ENCODE measurements at places on chromosomes 2 and 18.

DNA sequence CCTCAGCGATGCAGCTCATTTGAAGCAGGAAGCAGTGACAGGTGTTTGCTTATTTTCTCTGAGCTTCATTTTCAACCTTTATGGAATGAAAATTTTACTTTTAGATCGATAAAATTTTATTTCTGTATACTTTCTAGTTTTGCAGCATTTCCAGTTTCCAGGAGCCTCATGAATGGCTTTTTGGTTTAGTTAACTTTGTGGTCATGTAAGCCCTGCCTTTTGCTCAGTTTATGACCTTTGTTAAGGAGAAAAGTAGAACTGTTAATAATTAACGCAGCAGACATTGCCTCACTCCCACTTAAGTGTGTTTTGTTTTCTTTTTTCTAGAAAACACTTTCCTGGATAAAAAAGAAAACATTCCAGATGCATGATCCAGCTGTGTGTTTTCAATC lies 4.4 kb upstream of the FARP2 start:
- DNase-seq = no peak

DNA sequence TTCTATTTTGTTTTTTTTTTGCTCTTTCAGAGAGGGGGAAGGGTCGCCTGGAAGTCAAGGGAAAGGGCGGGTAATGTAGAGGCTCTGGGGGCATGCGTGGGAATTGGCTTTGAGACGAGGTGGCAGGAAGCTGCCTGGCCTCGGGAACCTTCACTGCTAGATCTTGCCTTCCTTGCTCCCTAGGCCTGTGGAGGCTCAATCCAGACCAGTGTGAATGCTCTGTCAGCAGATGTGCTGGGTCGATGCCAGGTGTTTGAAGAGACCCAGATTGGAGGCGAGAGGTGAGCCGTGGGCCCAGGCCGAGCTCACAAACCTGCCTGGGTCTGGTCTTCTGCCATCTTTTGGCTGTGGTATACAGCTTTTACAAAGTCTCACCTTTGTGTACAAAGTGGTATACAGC lies 15.5 kb downstream of the CCT7 start:
- no peak for DNase-seq

GRCh38 chr18:25230658-25231326 lies 121.2 kb downstream of the ZNF521 start:
- DNase-seq = no peak

- DNase-seq = no peak
Measured at GRCh38 chr18:11600321-11600720, 9.1 kb upstream of the SLC35G4 start.
